NCI-H1105 (cell line): ENCODE measurements at places on chromosomes 7 and 10.
A peak's percentile ranks its signal among the peaks of the same experiment; 100 is the strongest.

DNA sequence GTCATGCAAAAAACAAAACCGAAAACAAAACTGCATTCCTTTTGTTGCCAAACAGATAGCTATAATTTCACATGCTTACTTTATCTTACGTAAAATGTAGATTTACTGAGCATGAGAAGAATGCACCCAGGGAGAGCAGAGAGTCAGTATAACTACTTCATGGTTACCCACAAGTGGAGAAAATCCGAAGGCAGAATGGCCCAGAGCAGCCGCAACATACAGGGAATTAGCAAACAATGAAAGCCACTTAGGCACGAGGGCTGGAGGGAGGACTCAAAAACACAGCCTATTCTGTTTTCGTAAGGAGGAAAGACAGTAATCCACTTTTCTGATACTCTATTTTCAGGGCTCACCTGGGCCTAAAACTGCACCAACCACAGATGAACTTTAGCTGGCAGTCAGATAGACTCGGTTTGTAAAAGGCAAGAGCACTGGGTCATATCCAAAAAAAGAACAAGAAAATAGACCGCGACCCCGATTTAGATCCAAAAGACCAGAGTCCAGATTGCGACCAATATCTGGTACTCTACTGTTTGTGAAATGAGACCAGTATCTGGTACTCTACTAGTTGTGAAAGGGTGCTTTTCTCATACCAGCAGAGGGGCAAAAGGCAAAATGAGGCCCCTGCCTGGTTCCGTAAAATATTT lies 1.3 kb downstream of the ITPRIP start:
- DNase-seq: no peak

- DNase-seq: no peak
Measured at GRCh38 chr10:22479419-22479818, 134.1 kb downstream of the SPAG6 start.

DNA sequence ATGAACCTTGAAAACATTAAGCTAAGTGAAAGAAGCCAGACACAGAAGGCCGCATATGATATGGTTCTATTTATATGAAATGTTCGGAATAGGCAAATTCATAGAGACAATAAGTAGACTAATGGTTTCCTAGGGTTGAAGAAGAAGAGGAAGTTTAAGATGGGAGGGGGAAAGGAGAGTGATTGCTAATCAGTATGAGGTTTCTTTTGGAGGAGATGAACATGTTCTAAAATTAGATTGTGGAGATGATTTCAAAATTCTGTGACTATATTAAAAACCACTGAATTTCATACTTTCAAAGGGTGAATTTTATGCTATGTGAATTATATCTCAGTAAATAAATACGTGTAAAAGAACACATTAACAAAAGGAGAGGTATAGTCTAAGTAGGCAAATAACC lies 176.4 kb upstream of the HPS1 start:
- no peak for DNase-seq

- peak; percentile 7 for DNase-seq
Measured at GRCh38 chr7:142873281-142873784, 12.2 kb downstream of the TRPV6 start.

GRCh38 chr7:90613088-90613498 lies 17.0 kb downstream of the CDK14 start:
- DNase-seq: no peak

DNA sequence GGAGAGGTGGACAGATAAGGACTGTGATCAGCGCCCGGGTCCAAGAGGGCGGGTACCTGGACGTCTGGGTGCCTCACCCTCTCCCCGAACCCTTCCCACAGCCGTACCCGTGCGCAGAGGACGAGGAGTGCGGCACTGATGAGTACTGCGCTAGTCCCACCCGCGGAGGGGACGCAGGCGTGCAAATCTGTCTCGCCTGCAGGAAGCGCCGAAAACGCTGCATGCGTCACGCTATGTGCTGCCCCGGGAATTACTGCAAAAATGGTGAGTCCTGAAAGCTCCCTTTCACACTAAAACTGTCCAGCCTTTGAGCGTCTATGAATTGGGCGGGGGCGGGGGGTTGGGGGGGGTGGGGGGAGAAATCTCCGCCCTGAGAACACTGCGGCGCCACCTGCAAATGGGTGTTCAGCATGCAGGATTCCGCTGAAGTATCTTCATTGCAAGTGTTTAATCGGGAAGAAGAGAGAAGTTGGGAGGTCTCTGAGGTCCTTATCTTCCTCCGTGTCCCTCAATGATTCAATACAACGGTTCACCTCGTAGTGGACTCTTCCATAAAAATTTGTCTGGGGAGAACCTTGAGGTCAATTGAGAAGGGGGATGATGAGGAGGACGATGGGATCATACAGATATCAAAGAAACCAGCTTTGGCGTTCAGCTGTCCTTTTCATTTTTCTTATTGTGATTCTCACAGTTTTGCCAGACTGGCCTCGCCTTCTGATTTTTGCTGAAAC lies 906 bp downstream of the DKK1 start:
- DNase-seq: no peak

- no peak for DNase-seq
Measured at GRCh38 chr7:96430356-96430755, 108.5 kb upstream of the SLC25A13 start.

- DNase-seq: no peak
Measured at GRCh38 chr10:111148025-111148424, 71.2 kb downstream of the ADRA2A start.

DNA sequence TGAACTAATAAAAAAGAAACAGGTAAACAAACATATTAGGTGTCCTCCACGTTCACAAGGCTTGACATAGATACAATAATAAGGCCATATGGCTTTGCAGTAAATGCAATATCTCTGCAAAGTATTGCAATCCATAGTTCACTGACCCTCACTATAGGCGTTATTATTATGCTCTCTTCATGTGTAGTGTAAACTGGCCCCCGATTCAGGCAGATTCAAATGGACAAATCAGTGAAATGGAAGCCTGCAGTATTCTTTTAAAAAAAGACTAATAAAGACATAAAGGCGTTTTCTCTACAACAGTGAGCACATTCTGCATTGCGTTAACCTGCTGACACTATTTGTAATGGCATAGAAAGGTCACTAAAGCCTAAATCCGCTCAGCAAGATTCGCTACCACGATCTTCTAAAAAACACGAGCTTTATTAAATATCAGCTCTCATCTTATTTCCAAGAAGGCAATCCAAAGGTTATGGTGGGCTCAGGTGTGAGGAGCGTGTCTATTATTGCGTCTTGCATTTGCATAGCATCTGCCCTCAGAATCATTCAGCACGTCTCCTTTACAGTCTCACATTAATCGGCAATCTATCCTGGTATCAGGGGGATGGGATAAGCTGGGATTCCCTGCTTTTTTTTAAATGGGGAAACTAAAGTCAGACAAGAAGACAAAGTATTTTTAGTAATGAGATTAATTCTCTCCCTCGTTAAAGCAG lies 36.2 kb downstream of the FRMD4A start:
- DNase-seq: no peak

DNA sequence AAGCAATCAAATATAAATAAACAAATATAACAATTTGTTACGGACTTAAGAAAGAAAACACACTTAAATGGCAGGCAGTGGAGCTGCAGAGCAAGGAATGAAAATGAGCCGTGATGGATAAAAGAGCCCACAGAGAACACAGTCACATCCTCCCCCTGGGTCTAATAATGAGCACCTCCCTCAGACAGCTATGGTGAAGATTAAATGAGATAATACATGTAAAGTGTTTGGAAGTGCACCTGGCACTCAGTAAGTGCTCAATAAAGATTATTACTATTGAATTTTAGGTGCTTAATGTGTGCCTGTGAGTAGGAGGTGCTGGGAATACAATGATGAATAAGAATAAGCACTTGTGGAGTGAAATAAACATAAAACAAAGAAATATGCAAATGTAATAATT lies 49.1 kb upstream of the CABCOCO1 start:
- no peak for DNase-seq

DNA sequence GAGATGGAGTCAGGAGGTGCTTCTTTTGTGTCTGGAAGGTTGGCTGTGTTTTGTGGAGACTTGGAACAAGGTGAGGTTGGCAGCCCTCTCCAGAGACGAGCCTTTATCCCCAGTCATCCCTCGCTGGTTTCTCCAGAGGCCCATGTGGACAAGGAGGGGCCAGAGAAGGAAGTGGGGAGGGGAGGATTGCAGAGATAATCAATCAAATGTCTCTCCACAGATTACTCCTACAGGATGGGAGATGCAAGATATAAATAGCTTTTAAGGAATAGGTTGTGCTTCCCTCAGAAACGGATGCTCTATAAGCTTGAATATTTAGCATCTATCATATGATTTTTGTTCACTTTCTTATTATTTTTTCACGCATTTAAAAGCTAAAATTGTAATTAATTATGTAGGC lies 70.4 kb upstream of the VWDE start:
- no peak for DNase-seq

GRCh38 chr7:115122388-115122787 lies 200.5 kb downstream of the MDFIC start:
- no peak for DNase-seq
